Stomach (tissue), 19 donors: ENCODE measurements at places on chromosomes 11 and 22. TPM values are rescaled to one million over a fixed set of nuclear protein-coding genes. Genes with fewer than 3 reads are reported as not detected.

OR51B4 gene
- total RNA-seq = not detected

FBXO3 gene
- total RNA-seq = 4.9 TPM

ANO9 gene
- total RNA-seq = 25.5 TPM

FAT3 gene
- 42.0 TPM for total RNA-seq

RDX gene
- total RNA-seq = 65.3 TPM
